ENCODE measurements at places on chromosomes 5 and 9.
A peak's percentile ranks its signal among the peaks of the same experiment; 100 is the strongest.

GRCh38 chr9:14936491-14936890, 26.3 kb upstream of the FREM1 start:
- H3K4me3 ChIP-seq, result no peak overlapping the region
- H3K27me3 ChIP-seq, result no peaks in the 10 kb centered on the region
- no peaks in the 10 kb centered on the region for H3K36me3 ChIP-seq
- H3K4me1 ChIP-seq, result no peaks in the 10 kb centered on the region
- DNase-seq, result no peak

DNA sequence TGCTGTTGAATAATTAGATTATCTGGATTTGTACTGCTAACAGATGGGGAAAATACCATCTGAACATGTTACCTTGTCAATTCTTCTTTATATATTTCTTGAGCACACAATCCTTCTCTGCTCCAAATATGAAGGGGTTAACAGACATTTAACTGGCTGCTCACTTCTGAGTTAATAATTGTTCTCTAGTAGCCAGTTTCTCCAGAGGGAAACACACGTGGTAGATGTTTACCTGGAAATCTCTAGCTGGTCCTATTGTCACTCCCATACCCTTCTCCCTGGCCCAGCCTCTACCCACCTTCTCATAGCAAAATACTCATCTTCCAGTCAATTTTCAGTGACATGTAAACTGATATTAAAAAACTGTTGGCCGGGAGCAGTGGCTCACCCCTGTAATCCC, 101.5 kb upstream of the ZNF462 start:
- H3K27me3 ChIP-seq, result no peaks in the 10 kb centered on the region
- H3K4me3 ChIP-seq, result no peak overlapping the region
- DNase-seq, result no peak
- H3K4me1 ChIP-seq, result no peaks in the 10 kb centered on the region

GRCh38 chr5:127088251-127088650, 14.9 kb upstream of the C5orf63 start:
- no peaks in the 10 kb centered on the region for H3K36me3 ChIP-seq
- H3K27me3 ChIP-seq, result no peaks in the 10 kb centered on the region
- no peak overlapping the region for H3K27ac ChIP-seq
- no peak for DNase-seq
- H3K4me1 ChIP-seq, result peaks cover 10% of the 10 kb centered on the region
- H3K4me3 ChIP-seq, result no peak overlapping the region

GRCh38 chr5:137310051-137310730, 188.9 kb downstream of the SPOCK1 start:
- DNase-seq, result no peak
- H3K27ac ChIP-seq, result no peak overlapping the region
- H3K27me3 ChIP-seq, result peaks cover 14% of the 10 kb centered on the region
- no peaks in the 10 kb centered on the region for H3K36me3 ChIP-seq
- H3K4me1 ChIP-seq, result no peaks in the 10 kb centered on the region

GRCh38 chr5:87015901-87016300, 251.8 kb upstream of the RASA1 start:
- H3K27ac ChIP-seq, result no peak overlapping the region
- peaks cover 10% of the 10 kb centered on the region for H3K4me1 ChIP-seq
- no peak for DNase-seq
- H3K27me3 ChIP-seq, result peaks cover under 1% of the 10 kb centered on the region

- H3K36me3 ChIP-seq, result no peaks in the 10 kb centered on the region
- H3K4me1 ChIP-seq, result peaks cover 26% of the 10 kb centered on the region
- peak within 1 kb of the TSS; percentile 87 for H3K4me3 ChIP-seq
- H3K27ac ChIP-seq, result peak within 1 kb of the TSS; percentile 81
- H3K27me3 ChIP-seq, result peaks cover 12% of the 10 kb centered on the region
Measured at GRCh38 chr9:36036780-36037548, at the start of gene RECK. RECK (plus strand) TSS chr9:36036913; CDS start chr9:36036999, 86 bp downstream.

DNA sequence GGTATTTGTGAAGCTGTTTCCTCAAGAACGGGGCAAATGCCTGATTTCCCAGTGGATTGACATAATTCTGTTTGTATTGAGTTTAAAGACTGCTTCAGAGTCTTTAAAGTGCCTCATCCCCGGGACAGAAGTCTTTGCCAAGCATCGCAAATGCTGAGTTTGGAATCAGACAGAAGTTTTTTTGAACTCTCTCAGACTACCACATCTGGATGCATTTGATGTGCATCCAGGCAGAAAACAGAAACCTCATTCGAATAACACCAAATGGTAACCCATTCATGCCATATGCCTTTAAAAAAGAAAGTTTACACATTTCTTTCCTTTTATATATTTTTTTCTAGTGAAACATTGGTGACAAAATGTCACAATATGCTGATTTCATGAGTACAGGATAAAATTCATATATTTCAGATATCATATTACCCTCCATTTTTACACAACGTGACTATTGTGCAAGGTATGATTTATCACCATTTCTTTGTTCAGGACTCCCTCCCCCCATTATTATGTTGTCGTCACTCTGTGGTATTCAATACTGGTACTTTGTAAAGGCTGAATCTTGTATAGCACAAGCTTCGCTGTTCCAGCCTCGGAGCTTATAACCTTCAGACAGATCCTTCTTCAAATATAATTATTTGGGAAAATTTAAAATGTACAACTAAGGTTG, 91.1 kb downstream of the ZNF608 start:
- DNase-seq, result no peak
- H3K27ac ChIP-seq, result no peak overlapping the region
- peaks cover 5% of the 10 kb centered on the region for H3K36me3 ChIP-seq
- H3K27me3 ChIP-seq, result peaks cover 30% of the 10 kb centered on the region

GRCh38 chr5:80134876-80135275, 99.7 kb downstream of the THBS4 start:
- H3K27me3 ChIP-seq, result no peaks in the 10 kb centered on the region
- H3K4me3 ChIP-seq, result peak overlapping the region; percentile 70
- H3K36me3 ChIP-seq, result no peaks in the 10 kb centered on the region
- H3K27ac ChIP-seq, result no peak overlapping the region
- peaks cover 15% of the 10 kb centered on the region for H3K4me1 ChIP-seq

- H3K27me3 ChIP-seq, result peaks cover 30% of the 10 kb centered on the region
- DNase-seq, result no peak
- H3K4me3 ChIP-seq, result no peak overlapping the region
- no peaks in the 10 kb centered on the region for H3K36me3 ChIP-seq
- no peak overlapping the region for H3K27ac ChIP-seq
Measured at GRCh38 chr9:95049761-95050160, 267.7 kb downstream of the FANCC start.

DNA sequence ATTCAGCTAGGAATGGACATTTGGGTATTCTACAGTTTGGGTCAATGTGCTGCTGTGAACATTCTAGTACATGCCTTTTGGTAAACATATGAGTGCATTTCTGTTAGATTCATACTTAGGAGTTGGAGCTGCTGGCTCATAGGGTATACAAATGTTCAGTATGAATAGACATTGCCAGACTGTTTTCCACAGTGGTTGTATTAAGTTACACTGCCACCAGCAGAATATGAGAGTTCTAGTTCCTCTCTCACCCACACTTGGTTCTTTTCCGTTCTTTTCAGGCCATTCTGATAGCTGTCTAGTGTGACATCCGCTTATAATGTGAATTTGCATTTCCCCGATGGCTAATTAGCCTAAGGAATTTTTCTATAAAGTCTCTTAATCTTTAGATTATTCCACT, 25.0 kb downstream of the STOM start:
- no peak overlapping the region for H3K4me3 ChIP-seq
- peaks cover 49% of the 10 kb centered on the region for H3K4me1 ChIP-seq
- H3K27ac ChIP-seq, result peak overlapping the region; percentile 44
- H3K27me3 ChIP-seq, result no peaks in the 10 kb centered on the region
- no peak for DNase-seq
- H3K36me3 ChIP-seq, result peaks cover 43% of the 10 kb centered on the region

DNA sequence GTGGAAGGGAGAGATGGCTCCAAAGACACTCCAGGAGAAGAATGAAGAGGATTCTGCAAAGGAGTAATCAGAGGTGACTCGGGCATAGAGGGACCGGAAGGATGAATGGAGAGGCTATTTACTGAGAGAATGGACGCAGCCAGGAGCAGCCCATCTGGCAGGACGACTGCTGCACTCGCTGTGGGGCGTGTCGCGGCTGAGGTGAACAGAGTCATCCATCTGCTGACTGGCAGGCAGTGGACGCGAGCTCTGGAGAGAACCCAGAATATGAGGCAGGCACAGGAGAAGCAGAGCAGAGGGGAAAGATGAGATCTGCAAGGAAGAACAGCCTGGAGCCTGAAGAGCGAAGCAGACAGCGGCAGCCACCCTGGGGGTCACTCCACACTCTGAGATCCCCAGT, 16.4 kb downstream of the FGF1 start:
- no peak overlapping the region for H3K27ac ChIP-seq
- no peak for DNase-seq
- no peaks in the 10 kb centered on the region for H3K36me3 ChIP-seq
- H3K4me3 ChIP-seq, result no peak overlapping the region
- H3K4me1 ChIP-seq, result no peaks in the 10 kb centered on the region

DNA sequence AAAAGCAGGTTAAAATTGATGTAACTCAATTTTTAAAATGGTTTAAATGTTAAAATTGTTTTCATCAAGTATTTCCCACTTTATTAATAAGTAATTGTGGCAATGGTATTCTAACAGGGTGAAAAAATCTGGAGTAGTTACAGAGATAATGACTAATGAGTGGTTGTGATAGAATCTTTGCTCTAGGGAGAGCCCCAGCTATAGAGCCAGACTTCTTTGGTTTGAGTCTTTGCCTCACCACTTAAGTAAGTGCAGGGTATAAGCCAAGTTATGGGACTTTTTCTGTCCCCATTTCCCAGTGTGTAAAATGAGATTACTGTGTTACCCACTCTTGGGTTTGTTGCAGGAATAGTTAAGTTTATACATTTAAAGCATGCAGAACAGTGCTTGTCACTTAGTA, 158.1 kb downstream of the FER start:
- no peak overlapping the region for H3K27ac ChIP-seq
- no peaks in the 10 kb centered on the region for H3K27me3 ChIP-seq
- no peaks in the 10 kb centered on the region for H3K4me1 ChIP-seq
- no peak for DNase-seq

- H3K36me3 ChIP-seq, result no peaks in the 10 kb centered on the region
- H3K4me3 ChIP-seq, result no peak overlapping the region
- H3K27me3 ChIP-seq, result peaks cover 12% of the 10 kb centered on the region
- no peak for DNase-seq
Measured at GRCh38 chr9:70113403-70114022, 69.9 kb downstream of the MAMDC2 start.

GRCh38 chr5:73286896-73287295, 113.9 kb downstream of the TMEM174 start:
- DNase-seq, result no peak
- H3K27me3 ChIP-seq, result peaks cover 81% of the 10 kb centered on the region
- no peaks in the 10 kb centered on the region for H3K36me3 ChIP-seq
- no peak overlapping the region for H3K27ac ChIP-seq
- H3K4me3 ChIP-seq, result no peak overlapping the region

- no peak overlapping the region for H3K4me3 ChIP-seq
- H3K36me3 ChIP-seq, result no peaks in the 10 kb centered on the region
- no peaks in the 10 kb centered on the region for H3K4me1 ChIP-seq
- H3K27me3 ChIP-seq, result peaks cover 6% of the 10 kb centered on the region
- H3K27ac ChIP-seq, result no peak overlapping the region
- no peak for DNase-seq
Measured at GRCh38 chr5:1931604-1932231, 49.0 kb upstream of the IRX4 start.

DNA sequence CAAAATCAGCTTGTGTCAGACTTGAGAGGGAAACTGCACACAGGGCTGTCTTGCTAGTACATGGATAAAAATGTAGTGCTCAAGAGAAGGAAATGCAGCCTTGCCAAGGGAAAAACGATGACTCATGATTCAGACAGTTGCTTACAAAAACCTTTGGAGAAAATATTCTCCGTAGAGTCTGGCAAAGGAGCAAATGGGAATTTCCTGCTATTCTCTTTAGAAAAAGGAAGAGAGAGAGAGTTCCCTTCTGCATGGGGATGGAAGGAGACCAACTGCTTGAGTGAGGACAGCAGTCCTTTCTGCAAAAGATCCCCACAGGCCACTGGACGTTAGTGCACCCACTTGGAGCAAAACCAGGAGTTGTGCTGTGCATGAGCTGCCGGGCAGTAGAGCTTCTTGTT, 7.6 kb downstream of the IFNB1 start:
- no peaks in the 10 kb centered on the region for H3K4me1 ChIP-seq
- no peak for DNase-seq
- no peak overlapping the region for H3K4me3 ChIP-seq
- no peaks in the 10 kb centered on the region for H3K27me3 ChIP-seq
- no peaks in the 10 kb centered on the region for H3K36me3 ChIP-seq
- H3K27ac ChIP-seq, result no peak overlapping the region

DNA sequence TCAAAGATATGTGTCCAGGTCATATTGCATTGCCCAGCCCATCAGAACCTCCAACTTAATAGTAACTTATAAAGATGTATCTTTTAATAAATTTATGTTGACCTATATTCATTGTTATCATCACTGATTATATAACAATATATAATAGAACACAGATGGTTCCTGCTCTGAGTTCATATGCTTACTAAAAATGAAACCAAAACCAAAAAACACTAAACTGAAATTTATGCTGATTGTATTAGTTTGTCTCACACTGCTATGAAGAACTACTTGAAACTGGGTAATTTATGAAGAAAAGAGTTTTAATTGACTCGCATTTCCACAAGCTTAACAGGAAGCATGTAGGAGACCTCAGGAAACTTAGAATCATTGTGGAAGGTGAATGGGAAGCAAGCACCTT, 462.5 kb upstream of the TYRP1 start:
- peaks cover 13% of the 10 kb centered on the region for H3K36me3 ChIP-seq
- H3K27me3 ChIP-seq, result no peaks in the 10 kb centered on the region
- H3K4me3 ChIP-seq, result no peak overlapping the region
- H3K27ac ChIP-seq, result no peak overlapping the region

DNA sequence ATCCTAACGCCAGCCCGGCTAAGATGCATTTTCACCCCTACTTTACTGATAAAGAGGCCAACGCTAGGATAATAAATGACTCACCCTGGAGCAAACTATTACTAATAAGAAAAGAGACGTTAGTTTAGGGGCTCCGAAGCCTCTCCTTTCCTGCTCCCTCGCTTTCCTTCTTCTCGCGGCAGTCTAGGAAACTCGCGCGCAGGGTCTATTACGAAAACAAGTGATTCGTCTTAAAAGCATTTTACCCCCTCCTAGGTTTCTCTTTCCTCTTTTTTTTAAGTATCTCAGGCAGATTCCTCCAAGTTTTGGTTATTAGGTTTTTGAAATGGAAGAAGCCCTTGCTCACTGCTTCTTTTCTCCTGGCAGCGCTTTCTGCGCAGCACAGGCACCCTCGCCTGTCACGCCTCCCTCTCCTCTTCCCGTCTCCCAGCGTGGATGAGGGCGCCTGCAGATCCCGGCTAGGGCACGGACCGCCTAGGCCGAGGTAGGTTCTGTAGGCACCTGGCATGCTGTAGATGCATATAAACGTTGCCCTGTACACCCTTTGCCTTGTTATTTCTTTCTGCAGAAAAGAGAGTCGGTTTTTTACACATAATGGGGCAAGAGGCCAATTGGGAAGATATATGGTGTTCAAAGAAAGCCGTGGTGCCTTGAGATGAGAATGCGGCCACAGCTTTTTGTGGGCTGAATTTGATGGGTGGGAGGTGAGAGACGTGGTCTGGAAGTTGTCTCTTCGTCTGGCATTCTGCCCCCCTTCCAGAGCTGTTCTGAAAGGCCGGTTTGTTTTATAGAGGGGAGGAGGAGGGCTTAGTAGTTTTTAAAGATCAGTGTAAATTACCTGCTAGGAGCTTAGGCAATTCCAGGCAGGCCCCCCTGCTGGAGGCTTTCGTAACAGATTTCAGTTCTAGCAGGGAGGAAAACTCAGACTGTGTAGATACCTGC, 983 bp downstream of the GCNT1 start:
- no peaks in the 10 kb centered on the region for H3K27me3 ChIP-seq
- DNase-seq, result no peak
- peak overlapping the region; percentile 92 for H3K4me3 ChIP-seq
- H3K27ac ChIP-seq, result peak overlapping the region; percentile 55
- H3K4me1 ChIP-seq, result peaks cover 24% of the 10 kb centered on the region

GRCh38 chr5:37889612-37890317, 49.9 kb upstream of the GDNF start:
- H3K4me3 ChIP-seq, result no peak overlapping the region
- no peak for DNase-seq
- no peak overlapping the region for H3K27ac ChIP-seq
- H3K27me3 ChIP-seq, result peaks cover 5% of the 10 kb centered on the region

All from natural killer cell treated with Interleukin-12 subunit alpha and Interleukin-12 subunit beta and Interleukin-15 and Interleukin-18, amount 100 ng/mL, for 72 hours (primary cell).